ENCODE measurements at places on chromosomes 12 and 14.

GRCh38 chr12:126684703-126685102 is 1582.3 kb upstream of the TMEM132C start:
- no peak for DNase-seq

- DNase-seq = no peak
These were observed 4.7 kb downstream of the DYNLL1 start for GRCh38 chr12:120500581-120500980.

GRCh38 chr14:89639687-89640086 is 222.7 kb upstream of the FOXN3 start:
- DNase-seq = no peak

DNA sequence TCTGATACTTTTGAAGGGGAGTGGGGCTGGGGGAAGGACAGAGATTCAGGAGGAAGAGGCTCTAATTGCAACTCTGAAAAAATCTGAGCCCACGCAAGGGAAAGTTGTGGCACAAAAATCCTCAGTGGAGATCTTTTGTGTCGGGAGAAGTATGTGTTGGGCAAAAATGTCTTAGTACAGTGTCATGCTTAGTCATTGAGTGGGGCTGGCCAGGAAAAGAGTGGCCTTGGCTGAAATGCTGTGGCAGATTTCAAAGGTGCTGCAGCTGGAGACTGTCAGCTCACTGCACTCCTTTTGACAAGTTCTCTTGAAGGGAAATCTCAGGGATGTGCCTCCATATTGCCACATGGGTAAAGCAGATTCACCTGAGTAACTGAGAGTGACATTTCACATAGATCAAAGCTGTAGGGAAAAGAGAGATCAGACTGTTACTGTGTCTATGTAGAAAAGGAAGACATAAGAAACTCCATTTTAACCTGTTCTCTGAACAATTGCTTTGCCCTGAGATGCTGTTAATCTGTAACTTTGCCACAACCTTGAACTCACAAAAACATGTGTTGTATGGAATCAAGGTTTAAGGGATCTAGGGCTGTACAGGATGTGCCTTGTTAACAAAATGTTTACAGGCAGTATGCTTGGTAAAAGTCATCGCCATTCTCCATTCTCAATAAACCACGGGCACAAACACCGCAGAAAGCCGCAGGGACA is 36.0 kb upstream of the GLIPR1 start:
- DNase-seq = no peak

DNA sequence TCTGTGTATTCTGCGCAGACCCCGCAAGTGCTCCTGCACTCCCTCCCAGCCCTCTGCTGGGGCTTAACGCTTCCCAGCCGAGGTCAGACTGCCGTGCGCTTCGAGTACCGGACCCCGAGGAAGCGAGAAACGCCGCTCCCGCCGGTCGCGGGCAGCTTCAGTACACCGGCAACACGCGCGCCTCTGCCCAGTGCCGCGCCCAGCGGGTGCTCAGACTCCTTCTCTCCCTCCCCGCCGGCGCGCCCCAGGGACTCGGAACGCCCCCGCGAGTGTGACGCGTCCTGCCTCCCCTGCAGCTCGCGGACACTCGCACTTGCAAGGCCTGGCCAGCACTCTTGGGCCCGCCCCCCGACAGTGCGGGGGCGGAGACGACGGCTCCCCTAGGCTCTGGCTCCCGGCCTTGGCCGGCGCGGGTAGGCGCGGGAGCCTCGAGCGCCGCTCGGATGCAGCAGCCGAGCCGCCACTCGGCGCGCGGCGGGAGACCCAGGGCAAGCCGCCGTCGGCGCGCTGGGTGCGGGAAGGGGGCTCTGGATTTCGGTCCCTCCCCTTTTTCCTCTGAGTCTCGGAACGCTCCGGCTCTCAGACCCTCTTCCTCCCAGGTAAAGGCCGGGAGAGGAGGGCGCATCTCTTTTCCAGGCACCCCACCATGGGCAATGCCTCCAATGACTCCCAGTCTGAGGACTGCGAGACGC is at the start of gene PTGER2:
PTGER2 (plus strand) TSS at position 410 of the 692 bp plus-strand sequence; CDS start at position 647, 237 bp downstream.
- DNase-seq = peak; percentile 41

GRCh38 chr12:15634010-15634683 is 155.0 kb downstream of the EPS8 start:
- no peak for DNase-seq

DNA sequence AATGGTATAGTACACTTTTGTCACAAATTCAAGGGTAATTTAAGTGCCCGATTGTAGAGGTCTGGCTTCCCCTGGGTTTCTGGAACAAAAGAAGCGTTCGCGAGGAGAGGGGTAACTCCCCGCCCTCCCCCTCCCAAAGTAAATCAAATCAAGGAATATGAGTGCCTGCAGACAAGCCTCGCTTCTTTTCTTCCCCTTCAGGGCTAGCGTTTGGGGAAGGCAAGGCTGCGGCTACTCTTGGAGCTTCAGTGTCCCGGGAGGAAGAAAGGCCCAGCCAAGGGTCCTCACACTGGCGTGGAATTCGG is 456 bp upstream of the TMPO start:
- DNase-seq = no peak

GRCh38 chr14:57029620-57030253 is 219.5 kb upstream of the OTX2 start:
- DNase-seq = no peak

- no peak for DNase-seq
These were observed 41.6 kb downstream of the ATXN2 start for GRCh38 chr12:111557271-111558106.

GRCh38 chr14:63745858-63746425 is 18.1 kb upstream of the SGPP1 start:
- no peak for DNase-seq

GRCh38 chr12:42564996-42565395 is 24.6 kb downstream of the PRICKLE1 start:
- no peak for DNase-seq

DNA sequence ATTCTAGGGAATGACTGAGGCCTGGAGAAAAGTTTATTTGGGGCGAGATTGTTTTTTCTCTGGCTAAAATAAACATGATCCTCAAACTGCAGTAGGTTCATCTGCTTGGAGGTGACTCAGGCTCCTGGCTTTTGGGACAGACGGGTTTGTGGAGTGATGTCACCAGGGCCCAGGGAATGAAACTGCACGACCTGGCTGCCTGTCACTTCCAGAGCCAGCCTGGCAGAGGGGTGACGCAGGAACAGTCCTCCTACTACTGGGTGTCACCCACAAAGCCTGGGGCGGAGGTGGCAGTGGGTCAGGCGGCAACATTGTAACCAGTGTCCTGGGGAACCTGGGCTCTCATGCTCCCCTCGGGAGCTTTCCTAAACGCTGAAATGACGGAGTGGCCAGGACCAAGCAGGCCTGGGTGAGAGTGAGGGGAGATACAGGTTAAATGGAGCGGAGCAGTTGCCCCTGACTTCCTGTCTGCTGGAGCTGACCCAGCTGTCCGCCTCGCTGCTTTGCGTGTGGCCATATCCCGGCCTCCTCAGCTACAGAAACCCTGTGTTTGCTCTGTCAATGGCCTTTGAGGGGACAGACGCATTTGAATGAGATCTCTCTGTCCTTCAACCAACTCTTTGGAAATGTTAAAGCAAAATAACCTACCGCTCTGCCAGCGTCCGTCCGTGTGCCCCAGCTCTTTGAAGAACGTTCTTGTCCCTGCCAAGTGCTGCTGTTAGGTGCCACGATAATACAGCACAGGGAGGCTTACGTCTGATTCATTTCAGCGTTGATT is 6.5 kb downstream of the HIP1R start:
- no peak for DNase-seq

GRCh38 chr12:80374615-80375014 is 69.4 kb upstream of the PTPRQ start:
- DNase-seq = no peak

- no peak for DNase-seq
These were observed 40.4 kb downstream of the CAPS2 start for GRCh38 chr12:75289753-75290152.

DNA sequence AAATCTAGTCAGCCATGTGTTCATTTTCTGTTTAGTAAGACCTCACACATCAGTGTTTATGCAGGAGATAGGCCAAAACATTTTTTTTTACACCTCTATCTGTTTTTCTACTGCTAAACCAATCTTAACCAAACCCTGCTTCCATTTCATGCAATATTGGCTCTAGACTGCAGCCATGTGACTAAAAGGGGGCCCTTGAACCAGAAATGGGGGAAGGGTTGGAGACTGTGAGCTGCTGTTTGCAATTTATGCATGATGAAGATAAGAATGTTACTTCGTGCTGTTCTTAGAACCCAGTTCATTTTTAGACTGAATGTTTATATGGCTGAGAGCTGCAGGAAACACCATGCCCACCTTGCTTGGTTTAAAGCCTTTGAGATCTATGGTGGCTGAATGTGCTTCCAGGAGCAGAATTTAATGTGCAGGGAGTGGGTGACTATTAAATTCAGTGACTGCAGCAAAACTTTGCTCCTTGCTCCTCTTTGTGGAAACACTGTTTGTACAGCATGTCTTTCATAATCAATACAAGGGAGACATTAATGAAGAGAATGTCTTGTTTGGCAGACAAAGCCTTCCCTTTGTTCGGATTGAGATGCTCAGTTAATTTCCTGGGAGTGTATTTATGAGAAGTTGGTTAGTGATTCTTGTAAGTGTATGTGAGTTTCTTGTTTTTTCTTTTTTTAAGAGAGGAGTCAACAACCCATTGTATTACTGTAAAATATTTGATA is 53.6 kb downstream of the CHST11 start:
- DNase-seq = no peak

DNA sequence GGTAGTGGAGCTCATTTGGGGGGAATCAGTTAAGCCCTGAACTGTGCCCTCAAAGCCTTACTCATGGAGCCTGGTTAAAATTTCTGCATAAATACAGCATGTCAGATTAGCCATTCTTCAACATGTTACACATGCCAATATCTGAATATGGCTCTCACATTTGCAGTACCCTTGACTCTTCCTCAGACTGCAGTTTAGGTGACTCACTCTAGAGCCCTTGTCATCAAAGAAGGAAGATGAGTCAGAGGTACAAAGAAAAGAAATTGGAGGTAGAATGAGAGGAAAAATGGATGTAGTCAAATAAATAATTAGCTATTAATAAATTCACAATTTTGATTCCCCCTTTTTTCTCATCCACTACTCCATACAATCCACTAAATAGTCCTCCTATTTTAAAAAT is 23.6 kb upstream of the OR4K2 start:
- no peak for DNase-seq

DNA sequence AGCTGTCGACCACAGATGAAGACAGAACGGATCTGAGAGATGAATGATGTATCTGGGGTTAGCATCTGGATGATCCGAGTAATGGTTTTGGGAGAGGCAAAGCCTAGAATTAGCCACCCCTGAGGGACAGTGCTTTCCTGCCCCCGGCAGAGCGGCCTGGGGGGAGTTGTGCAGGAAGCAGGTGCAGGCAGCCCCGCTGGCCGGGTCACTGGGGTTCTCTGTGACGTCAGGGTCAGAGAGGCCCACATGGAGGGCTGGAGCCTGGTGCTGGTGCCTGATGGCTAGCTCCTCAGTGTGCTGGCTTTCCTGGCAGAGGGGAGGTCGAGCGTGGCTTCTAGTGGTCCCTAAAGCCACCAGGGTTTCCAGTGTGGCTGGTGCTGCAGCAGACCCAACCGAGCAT is 70.3 kb downstream of the ADGRD1 start:
- DNase-seq = no peak

- DNase-seq = no peak
These were observed 19.1 kb downstream of the SINHCAF start for GRCh38 chr12:31306866-31307265.

GRCh38 chr12:128402486-128403243 is 135.7 kb downstream of the TMEM132C start:
- DNase-seq = no peak

DNA sequence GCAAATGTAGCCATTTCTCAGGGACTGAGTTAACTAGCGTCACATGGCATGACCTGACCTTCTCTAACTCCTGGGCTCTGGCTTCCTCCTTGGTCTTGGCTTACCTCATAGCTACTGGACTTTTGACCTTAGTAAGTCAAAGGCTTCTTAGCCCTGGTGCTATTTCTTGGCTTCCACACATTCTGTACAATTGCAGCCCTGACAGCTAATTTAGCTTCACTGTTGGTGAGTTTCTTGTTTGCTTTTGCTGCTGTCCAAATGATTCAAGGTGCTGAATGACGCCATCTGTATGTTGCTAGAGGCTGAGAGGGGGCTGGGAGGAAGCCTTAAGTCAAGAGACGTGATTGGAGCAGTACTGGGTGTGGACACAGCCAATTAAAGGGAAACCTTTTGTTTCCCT is 202.7 kb downstream of the PRKD1 start:
- DNase-seq = no peak

GRCh38 chr12:105806400-105806770 is 332.4 kb downstream of the NUAK1 start:
- no peak for DNase-seq

- no peak for DNase-seq
These were observed 56.2 kb downstream of the NTF3 start for GRCh38 chr12:5487948-5488625.

GRCh38 chr12:51923506-51924365 is 16.4 kb downstream of the ACVRL1 start:
- no peak for DNase-seq

DNA sequence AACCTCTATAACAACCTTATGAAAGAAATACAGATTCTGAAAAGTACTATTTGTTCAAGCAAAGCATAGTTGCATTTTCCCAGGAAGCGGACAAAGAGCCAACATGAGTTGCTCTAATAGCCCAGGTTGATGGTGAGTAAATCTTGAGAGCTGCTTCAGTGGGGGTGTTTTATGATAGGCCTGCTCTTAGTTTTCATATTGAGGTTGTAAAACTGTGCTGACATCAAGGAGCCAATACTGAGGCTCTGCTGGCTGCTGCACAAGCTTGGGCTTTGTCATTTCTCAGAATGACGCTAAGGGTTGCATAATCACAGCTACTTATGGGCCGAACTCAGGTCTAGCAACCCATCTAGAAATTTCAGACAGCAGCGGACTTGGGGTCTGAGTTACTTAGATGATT is 11.5 kb downstream of the TBC1D30 start:
- no peak for DNase-seq

DNA sequence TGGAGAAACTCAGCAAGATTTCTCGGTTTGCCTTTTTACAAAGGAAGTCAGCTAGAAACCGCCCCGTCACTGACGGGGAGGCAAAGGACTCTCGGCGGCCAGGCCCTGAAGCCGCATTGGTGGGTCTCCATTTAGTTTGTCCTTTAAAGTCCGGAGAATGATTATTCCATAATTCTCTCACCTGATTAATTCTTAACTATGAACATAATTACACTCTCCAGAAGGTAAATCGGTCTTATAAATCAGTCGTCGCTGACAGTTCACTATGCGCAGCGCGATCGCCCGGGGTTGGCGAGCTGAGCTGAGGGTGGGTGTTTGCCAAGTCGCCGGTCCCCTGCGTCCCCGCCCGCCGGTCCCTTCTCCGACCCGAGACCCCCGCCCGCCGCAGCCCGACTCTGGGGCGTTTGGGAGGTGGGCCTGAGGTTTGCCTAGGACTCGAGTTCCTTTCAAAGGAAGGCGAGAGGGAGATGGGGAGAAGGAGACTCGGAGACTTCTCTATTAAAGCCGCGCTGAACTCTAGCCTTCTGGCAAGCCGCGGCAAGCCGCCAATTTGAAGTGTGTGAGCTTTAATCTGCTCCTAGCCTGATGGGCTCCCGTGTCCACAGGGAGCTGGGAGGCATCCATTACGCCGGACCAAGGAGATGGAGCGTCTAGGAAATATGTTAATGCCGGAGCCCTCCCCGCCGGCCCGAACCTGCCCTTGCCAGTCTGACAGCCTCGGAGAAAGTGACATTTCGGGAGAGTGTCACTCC is 392.9 kb downstream of the NOVA1 start:
- no peak for DNase-seq

Data from GOT3 (cell line).